ENCODE measurements at places on chromosomes 1 and 21.

- DNase-seq = no peak
These were observed 138.4 kb upstream of the ZP4 start for GRCh38 chr1:238029126-238029525.

DNA sequence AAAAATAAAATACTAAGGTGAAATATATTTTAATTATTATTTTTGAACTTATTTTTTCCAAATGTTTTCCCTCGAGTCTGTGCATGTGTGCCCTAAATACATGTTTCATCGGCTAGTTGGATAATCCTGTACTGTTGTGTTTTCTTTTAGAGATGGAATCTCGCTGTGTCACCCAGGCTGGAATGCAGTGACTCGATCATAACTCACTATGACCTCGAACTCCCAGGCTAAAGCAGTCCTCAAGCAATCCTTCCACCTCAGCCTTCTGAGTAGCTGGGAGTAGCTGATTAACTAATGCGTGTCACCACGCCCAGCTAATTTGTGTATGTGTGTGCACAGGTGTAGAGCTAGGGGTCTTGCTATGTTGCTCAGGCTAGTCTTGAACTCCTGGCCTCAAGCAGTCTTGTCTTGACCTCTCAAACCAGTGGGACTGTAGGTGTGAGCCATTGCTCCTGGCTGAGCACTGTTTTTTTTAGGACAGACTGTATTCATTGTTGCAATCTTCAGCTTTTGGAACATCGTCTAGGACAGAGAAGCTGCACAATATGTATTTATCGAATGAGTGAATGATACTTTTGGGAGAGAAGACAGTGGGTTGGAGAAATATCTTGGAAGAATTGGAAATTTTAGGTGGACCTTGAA is 4.8 kb upstream of the TMCO1 start:
- DNase-seq = peak; percentile 80

DNA sequence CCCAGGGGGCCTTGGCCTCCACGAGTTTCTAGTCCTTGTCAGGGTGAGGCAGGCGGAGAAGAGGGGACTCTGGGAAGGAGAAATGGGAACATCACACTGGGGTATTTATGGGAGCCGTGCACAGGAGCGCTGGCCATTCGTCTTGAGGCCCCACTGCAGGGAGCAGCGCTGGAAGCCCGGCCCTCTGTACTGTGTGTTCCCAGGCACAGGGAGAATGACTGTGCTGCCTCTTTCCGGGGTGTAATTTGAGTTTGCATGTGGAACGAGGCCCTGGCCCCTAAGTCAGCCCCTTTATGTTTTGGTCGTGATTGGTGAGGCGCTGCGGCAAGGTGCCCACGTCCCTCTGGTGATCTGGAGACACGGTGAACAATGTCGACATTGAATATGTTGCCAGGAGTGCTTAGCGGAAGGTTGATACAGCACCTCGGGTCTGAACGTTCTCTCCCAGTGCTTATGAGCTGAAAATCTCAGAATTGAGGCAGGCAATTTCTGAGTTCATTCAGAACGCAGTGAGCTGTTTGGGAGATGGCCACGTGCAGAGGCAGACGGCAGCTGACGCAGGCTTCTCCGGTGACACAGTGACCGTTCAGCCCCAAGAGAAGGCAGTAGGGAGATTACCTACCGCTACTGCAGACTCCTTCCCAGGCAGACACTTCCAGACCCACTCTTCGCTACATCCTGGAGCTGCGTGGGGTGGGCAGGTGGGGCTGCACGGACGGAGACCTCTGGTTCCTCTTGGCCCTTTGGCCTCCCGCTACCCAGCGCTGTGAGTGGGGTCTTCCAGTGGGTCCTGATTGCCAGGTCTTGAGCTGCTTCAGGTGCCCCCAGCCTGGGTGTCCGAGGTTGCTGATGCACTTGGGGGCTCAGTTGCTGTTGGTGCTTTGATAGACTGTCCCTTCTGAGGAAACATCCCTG is 265.8 kb downstream of the CAMTA1 start:
- DNase-seq = no peak

GRCh38 chr1:24416666-24417391 is 1.2 kb downstream of the NIPAL3 start:
- DNase-seq = peak; percentile 97

DNA sequence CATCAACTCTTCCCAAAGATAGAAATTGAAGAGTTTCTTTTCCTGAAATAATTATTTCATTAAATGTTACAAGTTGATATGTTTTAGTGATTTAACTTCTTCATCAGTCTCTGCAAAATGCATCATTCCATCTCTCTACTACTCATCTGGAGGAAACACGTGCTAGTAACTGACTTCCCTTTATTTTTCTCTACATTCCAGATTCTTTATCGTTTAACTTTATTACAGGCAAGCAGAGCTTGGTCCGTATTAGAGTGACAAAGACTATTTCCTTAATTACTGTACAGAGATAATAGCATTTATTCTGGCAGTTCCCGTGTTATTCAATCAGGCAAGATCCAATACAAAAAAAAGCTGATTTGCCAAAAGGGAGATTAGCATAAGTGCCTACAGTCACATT is 88.6 kb downstream of the TM2D1 start:
- DNase-seq = no peak

Measured in fibroblast of skin of right quadriceps (primary cell).